ENCODE measurements at places on chromosomes 2 and 18.
A peak's percentile ranks its signal among the peaks of the same experiment; 100 is the strongest.

DNA sequence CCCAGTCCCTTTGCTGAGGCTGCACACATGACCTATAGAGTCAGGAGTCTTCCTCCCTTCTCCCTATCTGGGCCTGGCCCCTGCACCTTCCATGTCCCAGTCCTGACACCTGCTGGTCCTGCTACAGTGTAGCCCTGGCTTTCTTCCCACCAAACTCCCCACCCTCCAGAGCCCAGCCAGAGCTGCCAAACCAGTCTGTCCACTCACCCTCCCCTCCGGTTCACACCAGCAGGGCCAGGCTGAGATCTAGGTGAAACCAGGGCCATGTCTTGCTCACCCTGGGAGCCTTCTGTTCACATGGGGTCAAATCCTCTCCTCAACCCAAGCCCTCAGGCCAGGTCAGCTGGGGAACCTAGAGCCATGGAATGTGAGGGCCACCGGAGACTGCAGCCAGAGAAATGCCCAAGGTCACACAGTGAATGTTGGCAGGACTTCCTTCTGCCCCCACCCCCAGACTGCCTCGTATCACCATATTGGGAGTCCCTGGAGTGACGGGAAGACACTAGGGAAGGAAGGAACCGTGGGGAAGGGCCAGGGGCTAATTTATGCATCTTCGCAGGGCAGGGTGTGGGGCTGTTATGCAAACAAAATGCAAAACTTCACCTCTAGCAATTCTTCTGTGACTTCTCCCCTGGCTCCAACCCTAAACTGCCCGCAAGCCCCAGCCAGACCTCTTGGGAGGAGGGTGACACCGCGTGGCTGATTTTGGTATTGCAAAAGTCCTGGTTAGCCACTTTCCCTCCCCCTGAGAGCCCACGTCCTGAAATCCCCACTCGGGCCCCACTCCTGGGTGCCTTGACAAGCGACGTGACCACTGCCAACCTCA is 14.6 kb downstream of the TNS1 start:
- peak; percentile 67 for DNase-seq

DNA sequence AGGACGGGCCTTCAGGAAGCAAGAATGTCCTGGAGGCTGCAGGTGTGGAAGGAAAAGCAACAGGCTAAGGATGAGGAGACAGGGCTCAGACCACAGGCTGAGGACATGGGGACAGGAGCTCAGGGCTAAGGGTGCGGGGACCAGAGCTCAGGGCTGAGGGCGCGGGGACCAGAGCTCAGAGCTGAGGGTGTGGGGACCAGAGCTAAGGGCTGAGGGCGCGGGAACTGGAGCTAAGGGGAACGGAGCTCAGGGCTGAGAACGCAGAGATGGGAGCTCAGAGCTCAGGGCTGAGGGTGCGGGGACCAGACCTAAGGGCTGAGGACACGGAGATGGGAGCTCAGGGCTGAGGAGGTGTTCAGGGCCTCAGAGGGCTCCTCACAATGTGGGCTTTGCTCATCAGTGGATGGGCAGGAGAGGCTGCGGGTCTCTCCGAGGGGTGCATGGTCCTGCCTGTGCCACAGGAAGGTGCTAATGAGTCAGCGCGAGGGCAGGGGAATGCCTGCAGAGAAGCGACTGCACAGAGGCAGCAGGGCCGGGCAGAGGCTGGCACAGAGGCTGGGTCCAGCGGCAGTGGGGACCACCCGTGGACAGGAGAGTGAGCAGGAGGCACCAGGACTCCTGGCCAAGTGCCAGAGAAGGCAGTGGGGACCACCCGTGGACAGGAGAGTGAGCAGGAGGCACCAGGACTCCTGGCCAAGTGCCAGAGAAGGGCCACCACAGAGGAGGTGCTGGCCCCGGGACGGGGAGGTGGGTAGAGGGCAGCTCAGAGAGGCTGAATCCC is 271.7 kb downstream of the TWIST2 start:
- DNase-seq: no peak

GRCh38 chr2:55109219-55109891 is 59.1 kb upstream of the RTN4 start:
- DNase-seq: no peak

DNA sequence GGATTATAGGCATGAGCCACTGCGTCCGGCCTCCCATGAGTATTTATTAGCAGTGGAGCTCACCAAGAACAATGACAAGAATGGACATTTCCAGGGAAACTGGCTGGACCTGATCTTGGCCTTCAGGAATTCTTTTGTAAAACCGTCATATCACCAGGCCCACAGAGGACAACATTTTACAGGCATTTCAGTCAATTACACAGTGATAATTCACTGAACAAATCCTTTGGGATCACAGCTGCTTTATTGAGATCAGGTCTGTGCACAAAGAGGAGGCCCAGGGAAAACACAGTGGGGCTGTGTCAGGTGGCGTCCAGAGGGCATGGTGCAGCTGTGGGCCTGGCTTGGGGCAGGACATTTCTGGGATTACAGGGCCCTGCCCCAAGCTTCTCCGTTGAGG is 30.1 kb upstream of the GTF2A1L start:
- no peak for DNase-seq

DNA sequence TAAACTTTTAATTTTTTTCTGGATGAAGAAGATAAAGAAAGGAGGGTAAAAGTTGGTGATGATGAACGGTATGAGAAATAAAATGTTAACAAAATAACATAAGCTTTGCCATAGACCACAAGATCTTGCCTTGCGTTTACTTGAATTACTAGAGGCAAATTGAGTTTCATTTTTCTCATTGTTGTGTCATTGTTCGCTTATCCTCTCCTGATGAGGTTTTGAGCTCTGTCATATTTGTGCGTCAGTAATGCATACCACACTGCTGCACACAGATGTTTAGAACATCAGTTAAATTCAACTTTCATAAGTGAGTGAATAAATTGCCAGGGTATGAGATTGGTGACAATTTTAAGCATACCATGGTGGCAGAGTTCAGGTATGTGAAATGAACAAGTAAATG is 843.6 kb downstream of the SUCLG1 start:
- no peak for DNase-seq

DNA sequence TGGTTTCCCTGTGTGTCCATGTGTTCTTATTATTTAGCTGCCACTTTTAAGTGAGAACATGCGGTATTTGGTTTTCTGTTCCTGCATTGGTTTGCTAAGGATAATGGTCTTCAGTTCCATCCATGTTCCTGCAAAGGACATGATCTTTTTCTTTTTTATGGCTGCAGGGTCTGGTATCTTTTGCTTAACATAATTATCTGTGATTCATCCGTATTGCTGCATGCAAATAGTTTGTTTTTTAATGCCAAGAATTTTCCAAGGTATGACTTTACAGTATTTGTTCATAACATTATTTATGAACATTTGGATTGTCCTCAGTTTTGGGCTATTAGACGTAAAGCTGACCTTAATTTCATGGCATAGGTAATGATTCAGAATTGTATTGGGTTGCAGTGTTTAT is 17.8 kb downstream of the GIGYF2 start:
- no peak for DNase-seq

DNA sequence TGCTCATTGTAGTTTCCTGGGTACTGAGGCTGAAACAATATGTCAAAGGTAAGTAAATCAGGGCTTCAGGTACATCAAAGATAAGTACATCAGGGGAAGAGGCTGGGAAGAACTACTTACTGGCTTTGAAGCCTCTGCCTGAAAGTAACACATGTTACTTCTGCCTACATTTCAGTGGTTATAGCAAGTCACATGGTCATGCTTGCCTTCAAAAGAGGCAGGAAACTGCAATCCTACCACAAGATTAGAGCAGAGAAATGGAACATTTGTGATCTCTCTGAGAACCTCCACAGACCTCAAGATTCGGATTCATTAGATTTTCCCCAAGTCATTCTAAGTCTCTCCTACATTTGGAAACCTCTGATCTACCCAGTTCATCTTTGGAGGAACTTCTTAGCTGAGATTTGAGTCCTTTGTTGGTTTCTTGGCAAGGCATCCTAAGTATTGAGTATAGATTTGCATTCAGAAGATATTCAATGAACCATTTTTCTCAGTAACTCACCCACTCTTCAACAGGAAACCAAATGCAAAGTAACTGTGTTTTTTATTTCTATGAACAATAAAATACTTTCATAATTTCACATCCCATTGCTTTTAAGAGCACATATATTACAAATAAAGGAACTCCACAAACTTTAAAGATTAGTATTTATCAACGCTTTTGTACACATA is 48.5 kb upstream of the CCDC195 start:
- no peak for DNase-seq

DNA sequence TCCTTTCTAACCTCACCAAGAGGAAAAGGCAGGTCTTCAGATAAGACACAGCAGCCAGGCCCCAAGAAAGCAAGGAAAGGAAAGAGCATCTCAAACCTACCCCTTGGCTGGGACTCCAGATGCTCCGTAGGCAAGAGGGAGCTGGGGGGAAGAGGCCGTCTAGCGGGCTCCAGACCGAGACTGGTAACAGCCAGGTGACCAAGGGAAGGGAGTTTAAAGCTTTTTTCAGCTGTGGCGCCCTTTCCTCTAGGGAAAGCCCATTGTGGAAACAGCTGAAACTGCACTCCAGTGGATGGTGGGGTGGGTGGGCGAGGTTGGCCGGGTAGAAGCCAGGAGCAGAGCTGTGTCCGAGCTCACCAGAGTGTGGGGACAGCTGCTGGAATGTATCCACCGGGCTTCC is 180.4 kb downstream of the KLHL29 start:
- DNase-seq: no peak

GRCh38 chr2:2096803-2097464 is 234.1 kb downstream of the MYT1L start:
- DNase-seq: no peak

Data from frontal cortex (tissue), 4 donors.